NCI-H82 (cell line): ENCODE measurements at places on chromosomes 13 and 19.
A peak's percentile ranks its signal among the peaks of the same experiment; 100 is the strongest.

- peak; percentile 97 for DNase-seq
These were observed at the start of gene SARS2 for GRCh38 chr19:38929929-38930775. Gene SARS2, minus strand, starts transcription at chr19:38930763. Its CDS starts 27 bp downstream, at chr19:38930736.

DNA sequence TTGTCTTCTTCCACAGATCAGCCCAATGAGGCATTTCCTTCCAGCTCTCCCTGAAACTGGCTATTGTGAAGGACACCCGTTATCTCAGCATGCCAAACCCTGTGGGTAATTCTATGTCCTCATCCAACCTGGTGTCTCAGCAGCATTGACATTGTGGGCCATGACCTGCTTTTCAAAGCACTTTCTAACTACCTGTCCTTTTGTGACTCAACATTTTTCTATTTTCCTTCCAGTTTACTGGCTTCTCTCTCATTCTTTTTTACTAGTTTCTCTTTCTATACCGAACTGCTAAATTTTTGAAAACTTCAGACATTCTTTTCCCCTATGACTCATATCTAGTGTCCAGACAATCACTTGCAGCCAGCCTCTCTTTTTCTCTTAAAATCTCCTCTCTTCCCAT is 136.4 kb upstream of the HTR2A start:
- no peak for DNase-seq

- DNase-seq = no peak
These were observed 137.7 kb downstream of the COL4A1 start for GRCh38 chr13:110168999-110169933.

DNA sequence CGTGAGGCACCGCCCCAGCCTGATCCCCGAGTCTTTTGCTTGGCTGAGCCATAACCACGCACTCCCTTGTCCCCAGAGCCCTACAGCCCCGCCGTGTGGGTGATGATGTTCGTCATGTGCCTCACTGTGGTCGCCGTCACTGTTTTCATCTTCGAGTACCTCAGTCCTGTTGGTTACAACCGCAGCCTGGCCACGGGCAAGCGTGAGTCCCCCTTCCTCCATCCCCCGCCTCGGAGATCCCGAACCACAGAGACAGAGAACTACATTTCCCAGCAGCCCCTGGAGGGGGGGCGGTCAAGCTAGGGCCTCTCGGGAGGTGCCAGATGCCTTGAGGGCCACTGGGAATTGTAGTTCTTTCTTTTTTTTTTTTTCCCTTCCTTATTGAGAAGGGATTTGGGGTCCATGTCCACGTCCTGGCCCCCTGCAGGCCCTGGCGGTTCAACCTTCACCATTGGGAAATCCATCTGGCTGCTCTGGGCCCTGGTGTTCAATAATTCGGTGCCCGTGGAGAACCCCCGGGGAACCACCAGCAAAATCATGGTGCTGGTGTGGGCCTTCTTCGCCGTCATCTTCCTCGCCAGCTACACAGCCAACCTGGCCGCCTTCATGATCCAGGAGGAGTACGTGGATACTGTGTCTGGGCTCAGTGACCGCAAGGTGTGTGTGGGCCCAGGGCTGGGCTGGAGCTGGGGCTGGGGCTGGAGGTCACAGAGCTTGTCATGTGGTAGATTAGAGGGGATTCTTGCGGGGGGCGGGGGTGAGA is 25.9 kb downstream of the GRIN2D start:
- peak; percentile 87 for DNase-seq

- DNase-seq = no peak
These were observed 32.7 kb downstream of the CLEC17A start for GRCh38 chr19:14615623-14616022.

- no peak for DNase-seq
These were observed 23.1 kb upstream of the CDC16 start for GRCh38 chr13:114211446-114212157.

DNA sequence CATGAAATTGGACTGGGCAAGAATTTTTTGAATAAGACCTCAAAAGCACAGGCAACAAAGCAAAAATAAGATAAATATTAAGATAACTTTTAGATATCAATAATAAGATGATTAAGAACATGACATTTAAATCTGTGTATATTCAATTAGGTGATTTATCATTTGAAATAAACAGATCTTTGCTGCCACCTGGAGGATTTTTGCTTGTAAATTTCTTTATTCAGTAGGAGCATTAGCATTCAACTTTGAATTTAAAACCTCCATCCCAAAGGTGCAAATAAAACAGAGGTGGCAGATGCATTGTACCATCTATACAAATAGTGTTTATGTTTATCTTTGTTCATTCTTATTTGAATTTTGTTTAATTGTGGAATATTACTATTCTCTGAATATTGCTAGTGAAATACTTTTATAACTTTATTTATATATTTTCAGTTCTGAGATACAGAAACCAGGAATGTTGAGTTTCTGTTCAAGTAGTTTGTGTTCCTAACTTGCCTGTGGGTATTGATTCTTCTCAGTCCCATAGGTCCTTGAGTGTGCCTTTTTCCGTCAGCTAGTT is 20.9 kb downstream of the COG6 start:
- peak; percentile 86 for DNase-seq

- no peak for DNase-seq
These were observed 204.3 kb downstream of the SUCLA2 start for GRCh38 chr13:47796816-47797215.

- DNase-seq = no peak
These were observed 6.8 kb upstream of the FRY start for GRCh38 chr13:32024750-32025149.

DNA sequence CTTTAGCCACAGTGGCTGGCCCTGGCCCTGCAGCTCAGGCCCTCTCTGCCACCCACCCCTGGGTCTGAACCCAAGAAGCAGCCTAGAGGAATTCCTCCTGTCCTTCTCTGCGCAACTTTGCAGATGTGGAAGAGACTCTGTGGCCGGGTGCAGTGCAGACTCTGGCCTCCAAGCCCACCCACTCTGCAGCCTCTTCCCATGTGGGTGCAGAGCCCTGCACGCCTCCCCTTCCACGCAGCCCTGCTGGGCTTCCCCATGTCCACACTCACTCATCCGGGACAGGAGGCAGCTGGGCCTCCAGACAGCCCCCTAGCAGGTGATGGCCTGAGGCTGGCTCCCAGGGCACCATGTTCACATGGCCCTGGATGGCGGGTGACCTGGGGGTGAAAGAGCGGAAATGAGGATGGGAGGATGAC is 2.5 kb downstream of the TEX29 start:
- DNase-seq = no peak

GRCh38 chr19:12374026-12374425 is 8.5 kb upstream of the ZNF442 start:
- DNase-seq = no peak

- DNase-seq = no peak
These were observed 169.7 kb downstream of the KLF5 start for GRCh38 chr13:73228546-73228945.

GRCh38 chr19:12287958-12288500 is 6.7 kb downstream of the ZNF44 start:
- DNase-seq = no peak

- peak; percentile 24 for DNase-seq
These were observed 38.6 kb downstream of the ZNF823 start for GRCh38 chr19:11699931-11700794.

DNA sequence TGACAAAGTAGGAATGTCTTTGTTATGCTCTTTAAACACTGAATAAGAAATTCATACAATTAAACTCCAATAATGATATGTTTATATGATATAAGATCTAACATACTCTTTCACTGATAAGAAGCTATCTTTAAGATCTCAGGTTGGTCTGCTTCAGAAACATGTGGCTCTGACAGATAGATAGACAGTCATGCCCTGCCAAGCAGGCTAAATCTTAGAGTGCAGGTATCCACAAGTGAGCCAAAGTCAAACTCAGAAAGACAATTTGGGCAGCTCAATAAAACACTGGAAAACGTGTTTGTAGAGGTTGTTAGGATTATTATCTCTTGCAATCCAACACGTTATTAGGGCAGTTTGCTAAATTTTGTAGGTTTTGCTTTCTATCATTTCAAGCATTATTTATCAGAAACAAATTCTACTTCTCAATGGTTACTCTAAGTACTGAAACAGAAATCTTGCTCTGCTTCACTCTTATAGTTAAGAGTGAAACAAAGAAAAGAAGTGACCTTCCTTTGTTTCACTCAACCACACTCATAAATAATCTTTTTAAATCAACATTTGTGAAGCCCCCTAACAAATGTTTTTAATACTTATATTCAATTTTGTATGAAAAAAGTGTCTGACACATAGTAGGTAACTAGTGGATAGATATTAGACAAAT is 1255.6 kb downstream of the DIAPH3 start:
- no peak for DNase-seq
